Endothelial cell of umbilical vein (primary cell): ENCODE measurements at places on chromosomes 3 and 15. TPM values are rescaled to one million over a fixed set of nuclear protein-coding genes. Genes with fewer than 3 reads are reported as not detected.

GRCh38 chr3:132448216-132448961 lies 31.1 kb downstream of the DNAJC13 start:
- DNase-seq, result peak; percentile 57

DNA sequence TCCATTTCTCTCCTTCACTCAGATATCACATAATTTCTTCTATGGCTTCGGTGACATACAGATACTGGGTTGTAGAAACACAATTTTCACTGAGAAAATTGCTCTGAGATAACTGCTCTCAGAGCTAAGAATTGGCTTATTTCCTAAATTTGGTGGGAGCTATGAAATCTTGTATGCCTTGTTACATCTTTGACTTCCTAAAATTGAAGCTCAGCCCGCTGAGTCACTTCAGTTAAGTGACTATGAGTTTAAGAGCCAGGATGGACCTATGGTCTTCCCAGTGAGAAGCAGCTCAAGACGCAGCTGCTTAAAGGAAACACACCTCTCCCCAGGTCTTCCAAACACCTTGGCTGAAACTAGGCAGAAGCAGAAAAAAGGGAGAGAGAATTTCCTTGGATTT lies 56.4 kb downstream of the EFHB start:
- DNase-seq, result no peak

Gene SH3GL3
- total RNA-seq, result not detected in 2 replicates

GRCh38 chr15:44654858-44655257 lies 8.6 kb downstream of the SPG11 start:
- no peak for DNase-seq

- no peak for DNase-seq
Measured at GRCh38 chr15:65960586-65960985, 91.3 kb downstream of the RAB11A start.

GRCh38 chr15:90037961-90038631 lies 37.0 kb downstream of the ZNF710 start:
- DNase-seq, result peak; percentile 26

Gene COL6A5
- total RNA-seq, result not detected in 2 replicates

Gene EPHA3
- not detected in 2 replicates for total RNA-seq

GRCh38 chr15:93417631-93418030 lies 328.6 kb upstream of the RGMA start:
- no peak for DNase-seq

GRCh38 chr3:179324270-179324754 lies 1.5 kb downstream of the ZNF639 start:
- DNase-seq, result peak; percentile 57

- no peak for DNase-seq
Measured at GRCh38 chr3:179676081-179676480, 23.2 kb downstream of the USP13 start.

DNA sequence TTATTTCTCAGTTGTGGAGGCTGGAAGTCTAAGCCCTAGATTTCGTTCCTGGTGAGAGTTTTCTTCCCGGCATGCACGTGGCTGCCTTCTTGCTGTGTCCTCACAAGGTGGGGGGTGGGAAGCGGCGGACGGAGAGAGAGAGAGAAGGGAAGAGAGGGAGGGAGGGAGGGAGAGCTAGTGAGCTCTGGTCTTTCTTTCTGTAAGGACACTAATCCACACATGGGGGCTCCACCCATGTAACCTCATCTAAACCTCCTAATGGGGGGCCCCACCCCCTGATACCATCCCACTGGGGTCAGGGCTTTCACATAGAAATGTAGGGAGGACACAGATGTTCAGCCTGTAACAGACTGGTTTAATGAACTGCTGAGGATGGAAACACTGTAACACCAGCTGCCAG lies 7.3 kb downstream of the FBLN2 start:
- DNase-seq, result no peak

DNA sequence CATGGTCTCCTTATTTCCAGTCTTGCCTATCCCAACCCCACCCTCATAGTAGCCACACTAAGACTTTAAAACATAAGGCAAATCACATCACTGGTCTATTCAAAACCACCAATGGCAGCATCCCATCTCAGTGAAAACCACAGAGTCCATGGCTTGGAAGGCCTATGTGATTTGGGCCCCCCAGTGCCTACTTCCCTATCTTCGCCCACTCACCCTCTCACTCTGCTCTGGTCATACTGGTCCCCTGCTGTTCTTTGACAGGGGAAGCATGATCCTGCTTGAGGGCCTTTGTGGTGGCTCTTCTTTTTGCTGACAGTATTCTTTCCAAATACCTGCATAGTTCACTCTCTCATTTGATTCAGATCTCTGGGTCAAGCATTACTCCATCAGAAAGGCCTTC lies 3.3 kb downstream of the GTF2A2 start:
- DNase-seq, result no peak

GRCh38 chr3:59558906-59559720 lies 509.3 kb upstream of the CFAP20DC start:
- DNase-seq, result no peak

Gene SLC7A14
- total RNA-seq, result 0.02 and 0.07 TPM in 2 replicates

- no peak for DNase-seq
Measured at GRCh38 chr3:2958551-2958950, 151.6 kb downstream of the IL5RA start.

Gene XCR1
- not detected in 2 replicates for total RNA-seq

Gene LMOD3
- total RNA-seq, result not detected in 2 replicates

DNA sequence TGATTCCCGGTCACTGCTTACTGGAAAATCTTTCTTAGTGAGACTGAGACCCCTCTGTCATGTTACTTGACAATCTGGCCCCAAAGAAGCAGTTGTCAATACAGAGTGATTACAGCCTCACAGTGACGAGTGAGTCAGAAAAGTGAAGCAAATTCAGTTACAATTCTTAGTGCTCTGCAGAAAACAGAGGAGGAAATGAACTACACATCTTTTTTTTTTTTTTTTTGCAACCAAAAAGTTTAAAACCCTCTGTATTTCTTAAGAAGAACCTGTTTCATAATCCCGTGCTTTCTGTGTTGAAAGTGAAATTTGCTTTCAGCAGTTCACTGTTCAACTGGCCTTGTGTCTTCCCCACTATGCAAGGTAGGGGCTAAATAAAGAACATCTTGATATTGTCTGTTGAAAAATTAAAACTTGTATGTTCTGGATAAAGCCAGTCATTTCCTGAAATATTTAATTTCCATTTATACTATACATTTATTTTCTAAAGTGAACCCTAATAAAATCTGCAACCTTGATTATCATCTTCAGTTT lies 1.9 kb downstream of the AQP9 start:
- DNase-seq, result no peak

DNA sequence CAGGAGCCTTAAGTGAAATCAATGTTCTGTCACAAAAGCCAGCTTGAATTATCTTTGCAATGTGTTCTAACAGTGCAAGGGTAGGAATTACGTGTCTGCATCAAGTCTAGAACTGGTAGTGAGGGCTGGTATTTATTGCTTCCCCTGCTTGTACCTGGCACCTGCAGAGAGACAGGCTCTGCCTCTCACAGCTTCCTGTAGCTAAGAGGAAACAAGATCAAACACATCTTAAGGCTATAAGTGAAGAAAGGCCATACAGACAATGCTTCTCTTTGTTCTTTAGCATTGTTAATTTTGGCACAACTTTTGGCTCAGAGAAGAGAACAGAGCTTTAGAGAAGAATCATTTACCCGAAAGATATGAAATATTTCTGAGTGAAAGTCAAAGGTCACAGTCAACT lies 479.9 kb downstream of the GRM7 start:
- peak; percentile 73 for DNase-seq

- no peak for DNase-seq
Measured at GRCh38 chr3:22098021-22098420, 347.0 kb upstream of the ZNF385D start.

DNA sequence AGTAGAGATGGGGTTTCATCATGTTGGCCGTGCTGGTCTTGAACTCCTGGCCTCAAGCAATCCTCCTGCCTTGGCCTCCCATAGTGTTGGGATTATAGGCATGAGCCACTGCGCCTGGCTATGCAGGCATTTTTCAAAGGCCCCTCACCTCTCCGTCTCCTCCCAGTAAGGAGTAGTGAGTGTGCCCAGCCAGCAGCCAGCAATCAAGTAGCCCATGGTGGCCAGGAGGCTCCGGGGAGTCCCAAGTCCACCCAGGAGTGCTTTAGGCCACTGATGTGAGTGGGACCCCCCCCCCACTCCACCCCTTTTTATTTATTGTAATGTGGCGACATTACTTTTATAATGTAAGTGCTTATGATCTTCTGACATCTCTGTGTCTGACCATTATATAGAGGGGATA lies 8.1 kb downstream of the ISG20 start:
- DNase-seq, result no peak

DNA sequence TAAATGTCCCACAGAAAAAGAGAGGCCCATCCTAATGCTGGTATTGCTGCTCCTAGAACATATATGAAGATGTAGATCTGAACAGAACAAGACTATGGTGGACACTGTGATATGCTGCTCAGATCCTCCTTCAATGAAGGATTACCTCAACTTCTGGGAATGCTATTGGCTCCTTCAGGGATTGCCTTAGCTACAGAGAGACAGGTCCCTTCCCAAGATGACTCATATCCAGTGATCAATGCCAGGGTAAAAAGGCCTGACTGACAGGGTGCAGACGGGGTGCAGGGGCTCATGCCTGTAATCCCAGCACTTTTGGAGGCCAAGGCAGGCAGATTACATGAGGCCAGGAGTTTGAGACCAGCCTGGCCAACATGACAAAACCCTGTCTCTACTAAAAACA lies 20.5 kb upstream of the STAG1 start:
- DNase-seq, result no peak

- peak; percentile 87 for DNase-seq
Measured at GRCh38 chr3:11482021-11482420, 161.7 kb downstream of the VGLL4 start.

Gene LXN
- 118 and 119 TPM in 2 replicates for total RNA-seq

GRCh38 chr3:187072511-187072910 lies 66.8 kb downstream of the RPL39L start:
- DNase-seq, result no peak

Gene HESX1
- 0.58 and 0.65 TPM in 2 replicates for total RNA-seq

Gene CPN2
- not detected in 2 replicates for total RNA-seq

DNA sequence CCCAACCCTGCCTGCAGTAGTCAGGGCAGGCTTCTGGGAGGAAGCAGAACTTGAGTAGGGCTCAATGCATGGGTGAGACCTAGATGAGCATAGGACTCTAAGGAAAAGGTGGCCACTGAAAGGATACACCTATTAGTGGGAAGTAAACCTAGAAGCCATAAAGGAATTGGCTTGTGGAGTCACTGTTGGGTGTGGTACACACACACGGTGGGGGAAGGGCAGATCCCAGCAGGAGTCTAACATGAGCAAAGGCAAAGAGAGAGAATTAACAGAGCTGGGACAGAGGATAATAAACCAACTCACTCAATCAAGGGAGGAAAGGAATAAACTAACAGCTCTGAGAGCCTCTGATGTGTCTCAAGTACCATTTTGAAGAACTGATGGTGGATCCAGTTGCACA lies 23.1 kb downstream of the DAPK2 start:
- DNase-seq, result no peak

Gene LRRC2
- total RNA-seq, result 0.39 and 0.73 TPM in 2 replicates

GRCh38 chr3:89186456-89186855 lies 79.0 kb downstream of the EPHA3 start:
- DNase-seq, result no peak

GRCh38 chr3:138875096-138875753 lies 40.5 kb upstream of the PIK3CB start:
- no peak for DNase-seq

GRCh38 chr3:117681619-117682018 lies 972.0 kb downstream of the TUSC7 start:
- DNase-seq, result no peak

DNA sequence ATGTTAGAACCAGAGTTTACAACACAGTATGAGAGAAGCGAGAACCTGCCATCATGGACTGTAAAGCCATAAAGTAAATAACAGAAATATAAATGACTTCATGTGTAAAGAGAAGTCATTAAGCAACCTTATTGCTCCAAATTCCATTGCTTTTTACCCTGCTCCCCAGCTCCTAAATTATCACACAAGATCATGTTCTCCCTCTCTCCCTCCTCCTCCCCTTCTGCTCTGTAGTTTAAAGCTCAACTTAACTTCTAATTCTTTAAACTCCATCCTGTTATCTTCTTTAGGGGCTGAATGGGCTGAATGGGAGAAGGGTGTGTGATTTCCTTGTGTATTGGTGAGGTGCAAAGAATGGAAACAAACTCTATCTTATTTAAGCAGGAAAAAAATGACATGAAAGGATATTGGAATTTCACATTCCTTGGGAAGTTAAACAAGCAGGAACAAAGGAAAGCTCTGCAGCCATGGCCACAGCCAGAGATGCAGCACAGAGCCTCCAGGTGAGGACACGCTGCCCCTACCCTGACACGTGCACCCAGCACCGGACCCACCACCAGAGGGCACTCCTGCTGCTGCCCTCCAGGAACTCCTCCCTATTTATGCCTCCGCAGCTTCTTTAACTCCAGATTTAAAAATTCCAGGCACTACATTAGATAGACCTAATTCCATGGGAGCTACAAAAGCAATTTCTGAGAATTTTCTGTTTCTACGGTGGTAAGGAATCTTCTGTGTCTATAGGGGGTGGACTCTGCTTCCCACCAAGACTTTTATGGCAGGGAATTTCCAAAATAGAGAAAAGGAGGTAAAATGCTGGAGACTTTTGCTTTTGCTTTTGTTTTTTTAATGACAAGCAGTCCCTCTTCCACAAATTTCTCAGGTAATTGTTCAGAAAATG lies 76.9 kb upstream of the ABI3BP start:
- peak; percentile 46 for DNase-seq

DNA sequence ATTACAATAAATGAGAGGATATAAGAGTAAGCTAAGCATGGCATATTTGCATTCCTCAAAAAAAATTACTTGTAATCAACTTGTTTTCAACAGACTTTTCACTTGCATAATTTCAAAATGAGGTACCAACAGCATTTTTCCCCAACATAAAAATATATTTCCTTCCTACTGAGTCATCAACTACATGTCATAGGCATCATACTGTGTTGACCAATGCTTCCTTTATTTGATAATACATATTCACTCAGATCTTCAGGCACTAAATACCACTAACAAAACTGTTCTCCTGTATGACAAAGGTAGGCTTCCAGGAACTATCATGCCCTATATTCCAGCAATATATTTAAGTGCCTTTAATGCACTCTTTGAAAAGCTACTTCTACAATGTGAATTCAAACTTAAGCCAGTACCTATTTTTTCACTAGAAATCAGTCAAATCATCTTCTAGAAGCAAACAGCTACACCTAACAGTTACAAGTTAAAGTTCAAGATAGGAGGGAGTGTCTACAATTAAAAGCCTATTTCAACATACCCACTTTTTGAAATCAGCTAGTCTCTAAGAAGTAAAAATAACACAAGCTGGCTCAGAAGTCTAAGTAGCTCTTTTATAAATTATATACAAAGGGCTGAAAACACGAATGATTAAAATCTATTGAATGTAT lies 11.3 kb downstream of the ADAM10 start:
- peak; percentile 69 for DNase-seq

Gene DLEC1
- total RNA-seq, result not detected in 2 replicates

- DNase-seq, result no peak
Measured at GRCh38 chr15:53978253-53978906, at the start of gene UNC13C. Gene UNC13C, plus strand, starts transcription at chr15:53978441. Its CDS starts 34,463 bp downstream, at chr15:54012904.

DNA sequence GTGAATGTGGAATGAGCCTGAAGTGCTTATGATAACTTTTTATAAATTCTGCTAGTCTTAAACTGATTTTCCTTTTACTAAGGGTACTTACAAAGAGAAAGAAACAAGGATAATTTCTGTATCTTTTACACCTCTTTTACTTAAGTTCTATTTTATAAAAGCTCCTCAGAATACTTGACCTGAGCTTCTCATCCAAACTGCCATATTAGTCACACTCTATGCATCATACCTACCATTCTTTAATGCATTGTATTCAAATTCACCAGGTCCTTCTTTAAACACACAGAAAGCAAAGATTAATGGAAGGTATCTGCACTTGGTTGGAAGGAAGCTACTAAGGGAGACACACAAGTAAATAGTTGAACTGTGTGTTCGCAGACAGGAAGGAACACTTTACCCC lies 1.6 kb upstream of the TOPAZ1 start:
- DNase-seq, result no peak

GRCh38 chr3:58630076-58630709 lies 36.4 kb downstream of the FAM3D start:
- peak; percentile 62 for DNase-seq
